Stimulated activated CD8-positive, alpha-beta memory T cell treated with anti-CD3 and anti-CD28 coated beads, Interleukin-12 subunit alpha, Interleukin-12 subunit beta, amount 100 ng/mL, for 4 hours (primary cell): ENCODE measurements at places on chromosomes 6 and 20.

DNA sequence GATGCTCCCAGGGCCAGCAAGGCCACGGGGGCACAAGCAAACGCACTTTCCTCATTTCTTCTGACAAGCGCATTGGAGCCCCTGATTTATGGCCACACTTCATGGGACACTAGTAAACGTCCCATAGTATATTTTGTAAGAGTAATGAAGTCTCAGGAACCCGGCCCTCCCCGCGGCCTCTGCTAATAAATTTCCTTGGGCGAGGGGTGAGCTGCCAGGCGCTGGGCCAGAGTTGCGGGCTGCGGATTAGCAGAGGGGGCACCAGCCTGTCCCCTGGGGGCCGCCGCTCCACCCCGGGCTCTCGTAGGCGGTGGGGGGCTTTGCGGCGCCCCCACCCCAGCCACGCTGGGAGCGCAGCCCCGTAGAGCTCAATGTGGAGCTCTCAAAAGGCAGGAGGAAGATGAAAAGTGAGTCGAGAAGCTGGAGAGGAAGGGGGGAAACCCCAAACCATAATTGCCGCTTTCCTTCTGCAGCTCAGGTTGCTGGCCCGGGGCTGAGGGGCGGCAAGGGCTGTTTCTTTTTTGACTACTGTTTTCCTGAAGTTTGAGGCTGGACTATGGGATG is 173.6 kb downstream of the CDC5L start:
- DNase-seq, result no peak

GRCh38 chr6:11126876-11127275 is 15.4 kb upstream of the ERVFRD-1 start:
- no peak for DNase-seq

DNA sequence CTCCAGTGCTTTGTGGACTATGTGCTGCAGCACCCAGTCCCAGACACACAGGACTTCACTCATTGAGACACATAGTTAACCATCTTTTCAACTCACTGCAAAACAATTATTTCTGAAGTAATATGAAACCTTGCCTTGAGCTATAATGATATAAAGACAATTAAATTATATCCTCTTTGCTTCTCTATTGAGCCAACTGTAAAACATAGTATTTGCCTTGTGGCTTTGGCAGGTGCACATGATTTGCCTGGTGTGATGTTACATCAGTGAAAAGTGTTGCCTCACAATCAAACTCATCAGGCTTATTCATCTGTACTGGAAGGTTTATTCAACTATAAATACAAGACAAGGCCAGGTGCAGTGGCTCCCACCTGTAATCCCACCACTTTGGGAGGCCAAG is 80.6 kb downstream of the NCOA7 start:
- no peak for DNase-seq

GRCh38 chr20:11445891-11446290 is 471.8 kb upstream of the BTBD3 start:
- no peak for DNase-seq

DNA sequence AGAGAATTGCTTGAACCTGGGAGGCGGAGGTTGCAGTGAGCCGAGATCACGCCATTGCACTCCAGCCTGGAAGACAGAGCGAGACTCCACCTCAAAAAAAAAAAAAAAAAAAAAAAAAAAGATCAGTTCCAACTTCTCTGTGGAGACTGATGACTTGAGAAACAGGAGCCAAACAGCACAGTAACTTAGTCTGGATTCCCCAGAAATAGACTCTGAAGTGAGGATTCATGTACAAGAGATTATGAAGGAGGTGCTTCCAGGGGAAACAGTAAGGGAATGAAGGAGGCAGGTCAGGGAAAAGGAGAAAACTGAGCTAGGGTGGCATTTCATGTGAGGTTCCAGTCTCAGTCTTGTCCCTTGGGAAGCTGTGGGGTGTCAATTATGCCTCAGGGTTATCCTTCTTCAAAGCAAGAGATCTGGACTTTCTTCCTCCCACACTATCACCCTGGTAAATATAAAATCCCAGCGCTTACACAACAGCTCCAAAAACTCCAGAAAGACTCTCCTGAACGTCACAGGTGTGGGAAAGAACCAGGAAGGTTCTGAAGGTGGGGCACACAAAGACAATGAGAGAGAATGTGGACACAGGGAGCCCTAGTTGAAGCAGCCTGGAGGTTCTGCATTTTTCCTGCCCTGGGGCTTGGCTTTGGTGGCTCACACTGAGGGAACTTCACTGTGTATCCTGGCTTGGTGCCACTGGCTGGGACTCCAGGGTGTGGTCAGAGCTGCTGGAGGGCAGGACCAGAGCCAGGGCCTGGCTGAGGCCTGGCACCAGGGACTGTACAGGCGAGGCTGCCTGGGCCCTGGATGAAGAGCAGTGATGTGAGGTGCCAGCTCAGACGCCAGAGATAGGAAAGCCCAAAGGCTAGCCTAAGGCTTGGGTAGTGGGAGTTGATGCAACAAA is 46.8 kb downstream of the PCNA start:
- no peak for DNase-seq

GRCh38 chr6:71396410-71396801 is 107.8 kb downstream of the OGFRL1 start:
- DNase-seq, result no peak

GRCh38 chr6:99183066-99183465 is 166.4 kb downstream of the FAXC start:
- no peak for DNase-seq

GRCh38 chr6:17666646-17667045 is 40.1 kb downstream of the NUP153 start:
- DNase-seq, result no peak

GRCh38 chr6:15781333-15781732 is 118.5 kb upstream of the DTNBP1 start:
- DNase-seq, result no peak

DNA sequence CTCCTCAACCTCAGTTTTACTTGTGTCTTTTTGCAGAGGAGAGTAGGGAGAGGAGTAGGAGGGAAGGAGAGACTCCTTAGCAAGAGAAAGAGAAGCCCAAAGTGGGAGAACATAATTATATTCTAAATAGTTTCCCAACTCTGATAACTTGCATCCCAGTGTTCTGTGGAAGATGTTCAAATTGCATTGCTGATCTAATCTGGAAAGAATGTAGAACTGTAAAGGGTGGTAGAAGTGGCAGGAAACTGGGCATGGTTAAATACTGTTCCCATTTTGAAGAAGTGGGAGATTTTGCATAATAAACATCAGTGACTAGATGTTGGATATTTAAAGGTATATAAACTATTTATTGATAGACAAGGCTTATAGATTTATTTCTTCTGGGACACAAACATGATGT is 42.6 kb upstream of the HMGN3 start:
- no peak for DNase-seq

GRCh38 chr6:151536188-151536479 is 42.3 kb downstream of the CCDC170 start:
- DNase-seq, result no peak

- no peak for DNase-seq
Observed at GRCh38 chr6:125356884-125357283, 55.1 kb upstream of the HDDC2 start.

- DNase-seq, result no peak
Observed at GRCh38 chr6:40244699-40245098, 310.4 kb upstream of the MOCS1 start.

- no peak for DNase-seq
Observed at GRCh38 chr6:149951096-149951495, 9.3 kb downstream of the ULBP2 start.

- DNase-seq, result no peak
Observed at GRCh38 chr20:37839432-37839827, 63.5 kb upstream of the VSTM2L start.

GRCh38 chr6:63224179-63224578 is 12.9 kb downstream of the FKBP1C start:
- no peak for DNase-seq

GRCh38 chr20:16606468-16607070 is 33.3 kb upstream of the KIF16B start:
- no peak for DNase-seq

DNA sequence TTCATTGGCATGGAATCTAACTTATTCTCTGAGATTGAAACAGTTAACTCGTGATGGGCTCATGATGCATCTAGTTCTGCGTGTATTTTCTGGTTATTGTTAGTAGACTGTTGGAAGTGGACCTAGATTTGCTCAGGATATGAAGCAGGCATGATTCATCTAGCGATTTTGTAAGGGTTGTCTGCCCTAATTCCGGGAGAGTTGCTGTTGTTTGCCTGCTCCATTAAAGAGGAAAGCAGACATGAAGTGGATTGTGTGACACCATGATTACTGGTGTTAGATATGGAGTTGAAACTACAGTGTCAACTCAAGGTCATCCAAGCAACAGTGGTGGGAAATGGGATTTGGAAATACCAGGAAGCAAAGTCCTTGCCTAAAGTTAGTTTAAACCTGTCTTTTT is 41.0 kb downstream of the SOX4 start:
- no peak for DNase-seq

DNA sequence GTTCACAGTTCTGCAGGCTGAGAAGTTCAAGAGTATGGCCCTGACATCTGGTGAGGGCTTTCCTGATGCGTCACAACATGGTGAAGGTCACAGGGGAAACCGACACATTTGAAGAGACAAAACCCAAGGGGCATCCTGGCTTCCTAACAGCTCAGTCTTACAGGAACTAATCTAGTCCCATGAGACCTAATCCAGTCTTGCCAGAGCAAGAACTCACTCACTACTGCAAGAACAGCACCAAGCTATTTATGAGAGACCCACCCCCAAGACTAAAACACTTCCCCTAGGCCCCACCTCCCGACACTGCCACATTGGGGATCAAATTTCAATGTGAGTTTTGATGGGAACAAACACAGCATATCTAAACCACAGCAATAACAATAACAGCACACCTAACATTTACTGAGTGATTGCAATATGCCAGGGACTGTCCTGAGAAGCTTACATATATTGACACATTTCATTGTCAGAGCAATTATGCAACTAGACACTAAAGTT is 46.6 kb downstream of the TPBG start:
- DNase-seq, result no peak

DNA sequence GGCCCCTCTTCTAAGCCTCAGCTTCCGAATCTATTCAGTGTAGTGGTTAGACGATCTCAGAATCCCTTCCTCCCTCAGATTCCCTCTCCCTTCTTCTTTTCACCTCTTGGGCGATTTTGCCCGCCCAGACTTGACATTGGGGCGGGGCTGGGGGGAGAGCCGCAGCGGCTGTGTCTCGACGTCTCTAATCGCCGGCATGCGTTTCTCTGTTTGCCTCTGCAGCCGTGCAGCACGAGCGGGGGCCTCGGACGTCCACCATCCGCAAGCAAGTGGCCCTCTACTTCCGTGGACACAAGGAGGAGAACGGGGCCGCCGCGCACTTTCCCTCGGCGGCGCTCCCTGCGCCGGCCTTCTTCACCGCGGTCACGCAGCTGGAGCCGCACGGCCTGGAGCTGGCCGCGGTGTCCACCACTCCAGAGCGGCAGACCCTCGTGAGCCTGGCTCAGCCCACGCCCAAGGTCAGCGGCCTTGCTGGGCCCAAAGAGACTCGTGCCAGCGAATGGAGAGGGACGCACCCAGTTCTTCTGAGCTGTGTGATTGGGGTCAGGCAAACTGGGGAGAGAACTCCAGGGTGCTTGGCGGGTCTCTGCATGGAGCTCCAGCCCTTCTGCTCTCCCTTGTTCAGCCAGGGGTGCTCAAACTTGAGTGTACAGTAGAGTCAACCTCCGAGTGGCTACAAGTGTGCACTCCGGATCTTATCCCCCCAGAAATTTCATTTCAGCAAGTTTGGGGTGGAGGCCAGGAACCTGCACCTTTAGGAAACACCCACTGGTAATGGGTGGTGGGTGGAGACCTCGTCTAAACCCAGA is 10.7 kb downstream of the NR2E1 start:
- DNase-seq, result no peak

- no peak for DNase-seq
Observed at GRCh38 chr20:9508240-9508661, 6.1 kb upstream of the LAMP5 start.

DNA sequence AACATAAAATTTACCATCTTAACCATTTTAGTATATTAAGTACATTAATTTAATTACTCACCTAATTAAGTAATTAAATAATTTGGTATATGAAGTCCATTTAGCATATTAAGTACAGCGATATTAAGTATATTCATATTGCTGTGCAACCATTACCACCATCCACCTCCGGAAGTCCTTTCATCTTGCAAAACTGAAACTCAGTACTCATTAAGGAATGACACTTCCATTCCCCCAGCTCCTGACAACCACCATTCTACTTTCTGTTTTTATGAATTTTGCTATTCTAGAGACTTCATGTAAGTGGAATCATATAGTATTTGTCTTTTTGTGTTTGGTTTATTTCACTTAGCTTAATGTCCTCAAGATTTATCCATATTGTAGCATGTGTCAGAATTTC is 61.1 kb upstream of the GTSF1L start:
- DNase-seq, result no peak

DNA sequence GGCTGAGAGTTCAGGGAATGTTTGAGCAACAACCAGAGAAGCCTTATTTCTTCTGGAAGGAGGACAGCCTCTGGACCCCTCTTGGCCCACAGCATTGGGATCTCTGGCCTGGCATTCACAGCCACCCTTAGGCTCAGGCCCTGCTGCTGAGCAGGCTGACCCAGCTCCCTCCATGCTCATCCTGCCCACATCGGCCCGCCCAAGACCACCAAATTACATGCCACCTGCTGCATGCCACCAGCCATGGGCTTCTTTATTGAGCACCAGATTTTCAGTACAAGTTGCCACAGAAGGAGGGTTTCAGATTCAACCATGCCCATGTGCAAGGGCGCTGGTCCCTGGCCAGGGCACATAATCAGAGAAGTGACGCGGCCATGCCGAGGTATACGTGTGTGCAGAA is 32.2 kb downstream of the ADA start:
- no peak for DNase-seq

DNA sequence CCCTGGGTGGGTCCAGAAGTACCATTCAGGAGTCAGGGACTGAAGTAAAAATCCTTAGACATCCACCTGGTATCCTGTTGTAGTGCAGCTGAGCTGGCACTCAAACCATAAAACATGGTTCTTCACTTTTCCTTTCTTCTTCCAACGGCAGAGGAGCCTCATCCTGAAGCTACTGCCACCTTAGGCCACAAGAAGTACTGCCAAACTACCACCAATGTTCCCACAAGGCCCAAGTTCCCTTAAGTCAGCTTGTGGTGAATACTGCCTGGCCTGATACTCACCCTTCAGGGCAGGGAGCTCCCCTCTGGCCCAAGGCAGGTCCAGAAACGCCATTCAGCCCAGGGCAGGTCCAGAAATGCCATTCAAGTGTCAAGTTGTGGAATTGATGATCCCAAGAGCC is 1053.4 kb upstream of the CITED2 start:
- no peak for DNase-seq

GRCh38 chr6:156719720-156720563 is 57.2 kb upstream of the ARID1B start:
- DNase-seq, result peak; percentile 61

- no peak for DNase-seq
Observed at GRCh38 chr6:52493669-52494068, 73.5 kb downstream of the EFHC1 start.

DNA sequence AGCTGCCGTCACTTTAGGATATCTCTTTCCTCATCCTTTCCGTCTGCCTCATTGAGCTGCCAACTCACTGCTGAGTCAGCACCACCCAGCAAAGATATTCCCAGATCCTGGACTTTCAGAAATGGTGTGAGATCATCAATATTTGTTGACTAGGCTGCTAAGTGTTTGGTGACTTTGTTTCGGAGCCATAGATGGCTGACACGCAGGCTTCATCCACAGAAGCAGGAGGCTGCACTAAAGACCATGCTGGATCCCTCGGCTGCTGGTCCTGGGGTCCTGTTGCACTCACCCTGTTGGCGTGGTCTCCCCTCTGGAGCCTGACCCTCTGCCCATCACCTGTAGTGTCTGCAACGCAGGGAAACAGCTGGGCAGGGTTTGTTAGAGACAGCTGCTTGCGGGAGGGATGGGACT is 96.5 kb downstream of the ERMARD start:
- no peak for DNase-seq
